ENCODE measurements at places on chromosomes 4 and X.

DNA sequence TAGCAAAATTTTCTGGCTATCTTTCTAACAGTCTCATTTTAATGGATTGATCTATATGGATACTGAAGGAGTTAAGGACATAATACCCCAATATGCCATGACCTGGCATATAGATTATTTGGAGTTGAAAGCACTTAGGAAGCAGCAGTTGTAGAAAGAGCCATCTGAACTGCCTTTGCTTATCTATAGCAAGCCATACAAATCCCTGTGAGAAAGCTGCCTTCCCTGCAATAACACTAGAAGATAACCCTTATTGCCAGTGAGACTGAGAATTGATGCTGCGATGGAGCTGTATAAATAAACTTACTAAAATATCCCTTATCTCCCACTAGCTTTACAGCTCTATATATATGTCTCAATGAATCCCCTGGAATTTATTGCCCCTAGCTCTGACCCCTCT is 346.3 kb downstream of the TECRL start:
- DNase-seq, result no peak

GRCh38 chrX:31658360-31658759 is 586.5 kb upstream of the FTHL17 start:
- DNase-seq, result peak; percentile 4

- DNase-seq, result no peak
These were observed 892.4 kb upstream of the TENM3 start for GRCh38 chr4:181350615-181351415.

GRCh38 chr4:123351713-123352112 is 44.9 kb upstream of the SPRY1 start:
- no peak for DNase-seq

DNA sequence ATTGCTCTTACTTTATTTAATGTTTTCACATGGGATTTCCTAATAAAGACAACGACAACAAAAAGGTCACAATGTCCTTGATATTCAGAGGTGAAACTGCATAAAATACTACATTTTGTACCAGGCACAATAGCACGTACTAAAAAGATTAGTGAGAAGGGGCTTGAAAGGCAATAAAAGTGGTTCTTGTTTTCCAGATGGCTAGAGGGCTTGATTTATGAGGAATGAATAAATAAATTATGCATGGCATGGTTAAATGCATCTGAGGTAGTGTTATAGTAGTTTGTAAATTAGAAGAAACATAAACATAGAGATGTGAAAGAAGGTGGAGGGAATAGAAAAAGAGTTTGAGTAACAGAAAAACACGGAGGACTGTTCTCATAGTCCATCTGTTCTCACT is 123.4 kb downstream of the CLCN5 start:
- no peak for DNase-seq

- no peak for DNase-seq
These were observed 296.8 kb upstream of the PABPC5 start for GRCh38 chrX:91137883-91138282.

DNA sequence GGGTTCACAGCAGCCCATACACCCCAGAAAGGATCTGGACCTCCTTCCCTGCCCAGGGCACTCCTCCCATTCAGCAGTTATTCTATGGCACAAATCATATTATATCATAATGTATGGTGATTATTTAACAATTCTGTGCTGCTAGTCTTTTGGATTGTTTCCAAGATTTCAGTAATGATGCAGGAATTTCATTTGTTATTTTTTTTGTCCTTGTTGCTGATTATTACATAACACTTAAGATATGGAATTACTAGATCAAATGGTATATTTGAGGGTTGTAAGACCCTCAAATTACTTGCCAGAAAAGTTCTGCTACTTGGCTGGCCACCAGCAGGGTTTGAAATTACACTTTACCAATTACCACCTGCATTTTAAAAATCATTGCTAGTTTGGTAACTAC is 36.4 kb downstream of the QDPR start:
- DNase-seq, result no peak

DNA sequence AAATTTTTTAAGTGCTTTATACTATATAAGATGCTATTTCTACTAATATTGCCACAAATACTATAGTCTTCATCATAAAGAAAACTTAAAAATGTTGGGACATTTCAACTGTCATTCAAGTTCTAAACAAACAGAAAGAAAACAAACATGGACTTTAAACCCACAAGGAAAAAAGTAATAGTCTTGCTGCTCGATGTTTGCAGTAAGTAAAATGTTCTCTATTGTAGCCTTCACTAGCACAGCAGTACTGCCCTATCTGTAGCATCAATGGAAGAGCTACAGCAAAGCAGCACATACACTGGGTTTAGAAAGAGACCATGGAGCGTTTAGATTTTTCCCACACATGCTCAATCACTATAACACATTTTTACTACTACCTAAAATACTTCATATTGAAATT is 146.8 kb downstream of the KLHL13 start:
- no peak for DNase-seq

DNA sequence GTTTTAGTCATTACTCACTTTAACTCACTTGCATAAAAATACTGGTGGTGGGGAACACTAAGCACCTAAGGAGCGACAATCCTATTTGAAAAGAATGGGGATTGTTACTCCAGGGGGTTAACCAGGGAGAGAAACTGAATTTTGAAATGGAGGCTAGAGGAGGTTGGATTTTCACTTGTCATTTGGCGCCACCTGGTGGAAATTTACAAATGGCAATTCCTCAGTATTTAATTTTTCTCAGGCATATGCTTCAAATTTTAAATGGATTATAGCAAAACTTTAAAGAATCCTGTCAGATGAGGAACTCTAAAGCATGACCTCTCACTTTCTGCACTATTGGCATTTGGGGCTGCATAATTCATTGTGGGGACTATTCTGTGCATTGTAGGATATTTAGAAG is 2.7 kb upstream of the GEMIN8 start:
- DNase-seq, result peak; percentile 74

DNA sequence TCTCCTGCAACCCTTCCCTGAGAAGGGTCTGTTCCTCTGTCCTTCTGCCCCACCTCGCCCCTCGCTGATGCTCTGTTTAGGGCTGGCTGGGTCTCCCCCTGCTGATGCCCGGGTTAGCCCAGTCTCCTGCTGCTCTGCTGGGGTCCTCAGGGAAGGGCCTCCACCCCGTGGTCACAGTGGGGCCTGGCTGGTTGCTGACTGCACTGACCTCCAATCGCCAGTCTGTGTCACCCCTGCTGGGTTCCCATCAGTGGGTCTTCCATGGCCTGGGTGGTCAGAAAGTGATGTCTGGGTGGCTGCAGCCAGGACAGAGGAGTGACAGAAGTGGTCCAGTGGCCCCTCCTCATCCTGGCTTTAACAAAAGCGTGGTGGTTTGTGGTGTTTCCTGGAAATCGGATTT is 44.7 kb downstream of the EVC start:
- DNase-seq, result no peak

GRCh38 chrX:9917861-9918260 is 49.3 kb upstream of the CLDN34 start:
- DNase-seq, result no peak

GRCh38 chr4:87982446-87983010 is 7.0 kb downstream of the SPP1 start:
- DNase-seq, result no peak

- no peak for DNase-seq
These were observed 74.5 kb upstream of the NKX1-1 start for GRCh38 chr4:1480720-1481119.

- no peak for DNase-seq
These were observed 173.9 kb downstream of the CHIC2 start for GRCh38 chr4:53890461-53890860.

- DNase-seq, result no peak
These were observed 96.2 kb upstream of the MXRA5 start for GRCh38 chrX:3442691-3443090.

DNA sequence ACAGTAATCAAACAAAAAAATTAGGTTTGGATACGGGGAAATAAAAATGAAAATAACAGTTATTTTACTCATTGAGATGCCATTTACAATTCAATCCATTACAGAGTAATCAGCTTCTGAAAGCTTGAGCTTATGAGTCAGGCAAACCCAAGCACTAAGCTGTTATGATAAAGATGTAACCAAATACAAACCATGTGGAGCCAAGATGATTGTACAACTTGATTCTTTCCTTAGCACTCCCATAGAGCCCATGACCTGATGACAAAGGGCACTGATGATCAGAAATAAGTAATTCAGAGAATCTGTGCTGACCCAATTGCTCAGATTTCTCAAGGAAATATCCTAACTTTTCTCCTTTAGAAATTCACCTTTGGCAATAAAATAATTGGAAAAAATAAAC is 40.5 kb upstream of the PRKG2 start:
- DNase-seq, result no peak

GRCh38 chr4:176377780-176378179 is 58.0 kb downstream of the SPCS3 start:
- no peak for DNase-seq

DNA sequence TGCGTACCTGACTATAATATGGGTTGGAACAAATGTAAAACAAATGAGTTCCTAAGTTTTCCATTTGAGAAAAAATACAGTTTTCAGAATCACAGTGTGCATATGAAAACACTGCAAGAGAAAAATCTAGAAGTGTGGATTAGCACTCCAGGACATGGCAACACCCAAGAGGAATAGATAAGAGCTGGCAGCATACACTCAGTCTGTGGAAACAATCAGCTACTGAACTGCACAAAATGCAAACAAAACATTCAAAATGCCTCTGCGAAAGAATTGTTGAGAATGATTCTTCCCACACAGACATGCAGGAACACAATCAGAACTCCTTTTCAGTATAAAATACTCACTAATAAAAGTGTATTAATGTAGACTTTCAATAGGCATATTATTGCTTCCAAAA is 39.9 kb downstream of the ATP8A1 start:
- DNase-seq, result no peak

GRCh38 chrX:48278958-48279357 is 23.8 kb downstream of the SSX1 start:
- DNase-seq, result no peak

DNA sequence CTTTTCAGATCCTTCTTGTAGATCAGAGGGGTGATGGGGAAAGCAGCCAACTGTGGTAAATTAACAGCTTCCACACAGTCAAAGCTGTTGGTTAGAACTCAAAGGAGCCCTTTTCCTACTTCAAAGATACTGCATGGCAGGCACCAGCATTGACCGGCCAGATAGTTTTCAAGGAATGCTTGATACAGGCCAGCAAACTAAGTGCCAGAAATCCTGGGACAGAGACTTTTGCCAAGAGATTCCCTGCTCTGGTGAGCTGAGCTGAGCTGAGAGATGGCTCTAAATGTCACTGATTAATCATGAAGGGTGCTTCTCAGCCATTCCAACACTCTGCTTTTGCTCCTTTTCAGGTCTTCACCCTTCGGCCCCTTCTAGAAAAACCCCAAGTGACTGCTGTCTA is 131.6 kb upstream of the MED14 start:
- DNase-seq, result no peak

GRCh38 chr4:117429061-117429460 is 343.7 kb upstream of the TRAM1L1 start:
- DNase-seq, result no peak

DNA sequence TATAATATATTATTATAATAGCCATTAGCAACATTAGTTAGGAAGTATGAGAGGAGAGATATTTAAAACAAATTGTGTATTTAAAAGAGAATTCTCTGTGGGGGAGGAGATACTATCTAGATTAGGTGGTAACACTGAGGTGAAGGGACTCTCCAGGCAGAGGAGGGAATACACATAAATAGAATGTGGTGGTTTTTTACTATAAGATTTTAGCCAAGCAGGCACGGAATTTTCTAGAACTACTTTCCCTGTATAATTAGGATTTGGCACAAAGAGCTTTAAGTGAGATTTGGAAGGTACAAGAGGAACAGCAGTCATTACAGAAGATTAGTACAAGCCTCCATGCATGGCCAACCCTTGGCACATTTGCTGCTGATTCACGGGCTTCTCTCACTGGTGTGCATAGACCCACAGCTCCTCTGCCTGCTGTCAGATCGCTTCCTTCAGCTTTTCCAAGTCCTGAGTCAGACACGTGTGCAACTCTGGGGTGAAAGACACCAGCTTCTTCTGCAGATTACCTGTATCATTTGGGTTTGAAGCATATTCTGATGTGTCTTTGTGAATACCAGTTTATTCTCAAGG is 685.5 kb downstream of the KCTD8 start:
- DNase-seq, result no peak

DNA sequence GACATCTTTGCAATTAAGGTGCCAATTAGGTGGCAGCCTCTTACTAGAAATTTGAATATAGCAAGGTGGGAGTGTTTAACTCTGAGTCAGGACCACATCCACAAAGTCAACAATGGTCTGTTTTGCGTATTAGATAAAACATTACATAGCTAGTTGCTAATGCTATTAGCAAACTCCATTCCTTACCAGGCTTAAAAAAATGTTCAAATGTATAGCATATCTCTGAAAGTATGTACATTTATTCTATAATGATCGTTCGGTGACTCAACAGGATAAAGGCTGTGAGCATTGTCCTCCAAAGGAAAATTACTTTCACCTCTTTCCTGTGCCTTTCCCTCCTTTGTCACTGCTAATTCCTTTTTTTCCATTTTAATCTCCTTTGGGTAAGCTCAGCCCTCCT is 74.5 kb downstream of the SYTL5 start:
- DNase-seq, result no peak

DNA sequence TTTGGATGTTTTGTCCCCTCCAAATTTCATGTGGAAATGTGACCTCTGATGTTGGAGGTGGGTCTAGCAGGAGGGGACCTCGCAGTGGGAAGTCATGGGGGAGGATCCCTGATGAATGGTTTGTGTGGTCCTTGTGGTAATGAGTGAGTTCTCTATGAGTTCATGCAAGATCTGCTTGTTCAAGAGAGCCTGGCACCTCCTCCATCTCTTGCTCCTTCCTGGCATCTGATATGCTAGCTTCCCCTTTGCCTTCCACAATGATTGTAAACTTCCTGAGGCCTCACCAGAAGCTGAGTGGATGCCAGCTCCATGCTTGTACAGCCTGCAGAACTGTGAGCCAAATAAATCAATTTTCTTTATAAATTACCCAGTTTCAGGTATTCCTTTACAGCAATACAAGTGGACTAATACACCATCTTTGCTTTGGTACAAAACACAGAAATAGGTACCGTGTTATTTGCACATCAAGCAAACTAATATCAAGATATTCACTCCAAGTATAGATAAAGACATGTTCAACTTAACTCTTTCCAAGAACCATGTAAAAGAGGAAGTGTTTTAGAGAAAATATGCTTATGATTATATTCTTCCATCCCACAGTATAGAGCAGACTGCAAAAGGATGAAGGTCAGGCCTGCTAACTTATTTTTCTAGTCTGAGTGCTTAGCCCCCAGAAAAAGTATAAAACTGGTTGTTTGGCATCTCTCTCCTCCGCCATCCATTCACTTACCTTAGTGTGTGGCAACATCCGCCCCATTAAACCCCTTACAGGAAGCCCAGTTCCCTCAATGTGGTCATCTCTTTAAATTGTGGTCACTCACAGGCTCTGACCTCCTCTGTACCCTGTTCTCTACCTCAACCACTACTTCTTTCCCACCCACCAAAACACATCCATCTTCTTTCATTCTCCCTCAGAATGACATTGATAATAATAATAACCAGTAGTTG is 6.7 kb downstream of the ARAP2 start:
- peak; percentile 50 for DNase-seq
